Immature natural killer cell (primary cell): ENCODE measurements at places on chromosomes 3 and 15.

DNA sequence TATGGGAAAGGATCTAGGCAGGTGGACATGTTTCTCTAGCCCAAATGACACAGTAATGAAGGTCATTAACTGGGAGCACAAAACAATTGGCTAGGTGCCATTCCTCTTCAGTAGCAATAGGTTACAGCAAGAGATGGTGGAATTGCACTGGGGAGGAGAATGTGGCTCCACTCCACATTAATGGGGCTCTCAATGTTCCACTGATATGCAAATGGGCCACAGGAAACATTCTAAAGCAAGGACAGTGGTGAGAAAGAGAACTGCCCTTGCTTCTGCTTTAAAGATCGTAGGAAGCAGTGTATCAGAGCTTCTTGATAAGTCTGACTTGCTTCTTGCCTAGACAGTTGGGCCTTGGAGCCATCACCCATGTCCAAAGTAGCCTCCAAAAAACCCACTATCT, 271.4 kb upstream of the PPP2R3A start:
- no peak for DNase-seq

DNA sequence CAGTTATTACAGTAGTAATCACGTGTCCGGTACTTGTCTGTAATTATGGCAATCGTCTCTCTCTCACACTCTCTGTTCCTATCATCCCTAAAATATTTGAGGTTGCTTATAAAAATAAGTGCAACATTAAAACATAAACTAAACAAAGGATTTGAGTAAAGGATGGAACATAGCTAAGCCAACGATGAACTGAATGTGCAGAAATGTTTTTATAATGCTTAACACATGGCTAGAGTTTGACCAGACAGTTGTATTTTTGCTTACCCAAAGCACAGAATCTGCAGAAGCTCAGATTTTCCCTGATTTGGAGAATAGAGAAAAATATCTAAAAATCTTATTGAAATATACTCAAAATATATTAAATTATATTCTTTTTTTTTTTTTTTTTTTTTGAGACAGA, 1030.9 kb downstream of the NAALADL2 start:
- no peak for DNase-seq

- DNase-seq, result no peak
Observed at GRCh38 chr15:57375827-57376695, at the start of gene CGNL1. Gene CGNL1 (plus strand): TSS chr15:57376505. CDS start chr15:57438000, 61,495 bp downstream.

DNA sequence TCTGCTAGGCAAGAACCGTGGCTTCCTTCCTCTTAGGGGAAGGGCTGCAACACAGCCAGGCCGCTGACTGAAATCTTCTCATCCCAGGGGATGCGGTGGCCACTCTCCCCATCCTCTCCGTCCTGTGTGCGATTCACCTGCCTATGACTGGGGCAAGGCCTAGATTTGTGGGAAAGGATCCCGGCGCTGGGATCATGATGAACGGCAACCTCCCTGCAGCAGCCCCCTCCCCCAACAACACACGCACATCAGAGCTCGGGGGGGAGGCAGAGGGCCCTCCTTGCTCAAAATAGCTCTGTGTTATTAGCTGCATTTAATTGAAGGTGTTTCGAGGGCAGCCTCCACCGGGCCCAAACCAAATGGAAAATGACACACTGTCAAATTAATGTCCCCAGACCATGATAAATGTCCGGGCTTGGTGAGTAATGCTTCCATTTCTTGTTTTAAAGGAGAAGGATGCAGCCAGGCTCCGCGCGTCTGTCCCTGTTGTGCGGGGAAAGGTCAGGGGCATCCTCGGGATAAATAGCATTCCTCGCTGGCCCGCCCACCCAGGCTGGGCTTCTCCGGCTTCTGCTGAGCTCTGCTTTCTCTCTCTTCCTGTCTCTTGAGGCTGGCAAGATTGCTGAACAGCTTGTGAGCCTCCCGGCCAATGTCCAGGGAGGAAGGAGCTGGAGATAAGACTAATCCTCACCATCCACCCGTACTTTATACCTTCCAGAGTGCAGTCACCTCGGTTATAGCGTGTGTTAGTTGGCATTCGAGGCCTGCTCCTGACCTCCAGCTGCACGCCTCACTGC, 56.4 kb upstream of the TLE3 start:
- no peak for DNase-seq

DNA sequence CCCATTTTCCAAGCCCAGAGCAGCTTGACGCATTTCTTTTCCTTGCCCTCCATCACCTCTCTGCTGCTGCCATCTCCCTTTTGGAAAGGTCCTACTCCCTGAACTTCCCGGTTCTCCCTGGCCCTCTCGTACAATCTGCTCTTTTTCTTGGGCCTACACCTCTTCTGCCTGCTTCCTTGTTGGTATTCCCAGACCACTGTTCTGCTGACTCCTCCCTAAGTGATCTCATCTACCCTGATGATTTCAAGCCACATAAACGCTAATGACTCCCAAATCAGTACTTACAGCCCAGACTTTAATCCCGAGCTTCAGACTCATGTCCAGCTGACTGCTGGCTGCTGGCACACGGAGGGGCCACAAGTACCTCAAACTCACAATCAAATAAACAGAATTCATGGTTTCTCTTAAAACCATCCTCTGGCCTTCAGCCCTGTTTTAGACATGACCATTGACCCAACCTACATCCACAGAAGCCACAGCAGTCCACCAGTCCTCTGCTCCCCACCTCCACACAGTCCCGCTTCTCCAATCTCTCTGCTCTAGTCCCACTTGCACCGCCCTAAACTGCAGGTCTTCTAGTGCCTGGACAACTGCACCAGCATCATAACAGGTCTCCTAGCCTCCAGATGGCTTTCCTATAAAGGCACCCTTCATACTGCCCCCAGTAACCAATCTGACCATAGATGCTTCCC, 57.6 kb downstream of the AAGAB start:
- no peak for DNase-seq
